Left forelimb (tissue), 1 donor: ENCODE measurements at places on chromosomes 6 and 20.

DNA sequence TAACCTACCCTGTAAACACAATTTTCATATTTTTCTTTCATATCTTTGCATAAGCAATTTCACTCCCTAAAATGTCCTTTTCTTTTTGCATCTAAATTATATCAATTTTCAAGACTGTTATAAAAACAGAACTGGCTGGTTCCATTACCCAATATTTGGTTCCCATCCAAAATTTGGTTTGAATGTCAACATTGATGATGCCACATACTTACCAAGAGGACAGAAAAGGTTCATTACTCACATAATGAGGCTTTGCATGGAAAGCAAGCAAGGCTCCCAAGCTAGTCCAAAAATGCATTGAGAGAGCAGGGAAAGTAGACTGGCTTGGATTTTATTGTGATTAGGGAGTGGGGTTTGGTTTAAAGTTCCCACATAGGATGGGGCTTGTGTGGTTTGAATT lies 144.4 kb upstream of the AKIRIN2 start:
- no peak for DNase-seq

DNA sequence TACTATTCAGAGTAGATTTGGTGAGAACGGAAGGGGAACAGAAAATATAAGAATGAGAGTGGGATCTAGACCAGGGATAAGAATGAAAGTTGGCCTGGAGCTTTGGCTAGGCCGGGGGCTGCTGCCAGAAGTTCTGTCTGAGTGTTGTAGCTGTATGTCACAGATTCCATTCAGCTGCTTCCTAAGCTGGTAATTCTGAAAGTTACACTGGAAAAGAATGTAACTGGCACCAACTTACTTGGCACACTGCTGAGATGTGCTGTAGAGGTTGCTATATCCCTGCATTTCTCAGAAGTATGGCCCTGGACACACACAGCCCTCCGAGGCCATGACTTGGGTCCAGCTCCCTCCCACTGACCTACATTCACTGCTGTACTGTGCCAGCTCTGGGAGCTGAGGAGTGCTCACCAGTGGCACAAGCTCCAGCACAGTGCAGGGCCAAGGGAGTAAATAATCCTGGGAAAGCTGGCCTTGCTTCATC lies 25.8 kb upstream of the TMEM217 start:
- peak; percentile 72 for DNase-seq

DNA sequence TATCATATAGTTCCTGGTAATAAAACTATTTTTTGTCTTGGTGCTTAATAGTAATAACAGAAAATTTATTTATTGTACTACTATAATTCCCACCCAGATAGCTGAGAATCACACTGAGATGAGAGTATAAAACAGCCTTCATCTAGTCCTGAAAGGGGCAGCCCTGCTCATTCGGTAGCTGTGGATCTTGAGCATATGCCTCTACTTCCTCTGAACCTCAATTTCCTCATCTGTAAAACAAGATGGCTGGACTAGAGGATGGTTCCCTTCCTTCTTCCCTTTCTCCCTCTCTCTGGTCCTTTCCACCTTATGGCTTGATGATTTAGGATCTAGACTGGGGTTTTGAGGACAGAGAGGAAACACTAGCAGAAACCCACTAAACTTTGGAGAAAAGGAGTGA lies 15.0 kb downstream of the FKBP5 start:
- no peak for DNase-seq

DNA sequence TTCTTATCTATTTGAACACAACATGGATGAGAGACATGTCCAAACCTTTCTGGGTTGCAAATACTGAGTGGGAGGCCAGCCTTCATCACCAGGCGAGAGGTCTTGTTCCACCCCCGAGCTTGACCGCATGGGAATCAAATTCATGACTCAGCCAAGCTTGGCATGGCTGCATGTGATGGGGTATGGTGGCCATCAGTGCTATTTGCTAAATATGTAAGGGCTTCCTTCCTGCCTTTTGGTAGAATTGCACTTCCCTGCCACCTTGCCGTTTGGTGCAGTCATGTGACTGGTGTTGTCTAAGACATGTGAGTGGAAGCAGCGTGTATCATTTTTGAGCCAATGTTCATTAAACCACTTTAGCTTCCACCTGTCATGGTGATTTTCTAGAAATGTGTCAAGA lies 508.9 kb upstream of the SULF2 start:
- no peak for DNase-seq

DNA sequence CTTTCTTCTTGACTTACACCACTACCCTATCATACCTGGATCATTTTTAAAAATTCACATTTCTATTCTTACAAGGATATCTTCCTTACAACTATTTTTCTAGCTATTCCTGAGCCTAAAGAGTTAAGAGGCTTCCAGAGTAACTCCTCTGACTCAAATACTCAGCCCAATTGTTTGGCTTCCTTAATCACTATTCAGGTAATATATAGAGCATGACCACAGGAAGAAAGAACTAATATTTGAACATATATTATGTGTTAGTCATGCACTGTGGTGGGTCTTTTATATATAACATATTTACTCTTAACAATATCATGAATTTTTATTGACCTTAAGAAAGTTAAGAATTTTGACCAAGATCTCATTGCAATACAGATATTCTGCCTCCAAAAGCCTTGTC lies 42.0 kb upstream of the ID4 start:
- DNase-seq = no peak

DNA sequence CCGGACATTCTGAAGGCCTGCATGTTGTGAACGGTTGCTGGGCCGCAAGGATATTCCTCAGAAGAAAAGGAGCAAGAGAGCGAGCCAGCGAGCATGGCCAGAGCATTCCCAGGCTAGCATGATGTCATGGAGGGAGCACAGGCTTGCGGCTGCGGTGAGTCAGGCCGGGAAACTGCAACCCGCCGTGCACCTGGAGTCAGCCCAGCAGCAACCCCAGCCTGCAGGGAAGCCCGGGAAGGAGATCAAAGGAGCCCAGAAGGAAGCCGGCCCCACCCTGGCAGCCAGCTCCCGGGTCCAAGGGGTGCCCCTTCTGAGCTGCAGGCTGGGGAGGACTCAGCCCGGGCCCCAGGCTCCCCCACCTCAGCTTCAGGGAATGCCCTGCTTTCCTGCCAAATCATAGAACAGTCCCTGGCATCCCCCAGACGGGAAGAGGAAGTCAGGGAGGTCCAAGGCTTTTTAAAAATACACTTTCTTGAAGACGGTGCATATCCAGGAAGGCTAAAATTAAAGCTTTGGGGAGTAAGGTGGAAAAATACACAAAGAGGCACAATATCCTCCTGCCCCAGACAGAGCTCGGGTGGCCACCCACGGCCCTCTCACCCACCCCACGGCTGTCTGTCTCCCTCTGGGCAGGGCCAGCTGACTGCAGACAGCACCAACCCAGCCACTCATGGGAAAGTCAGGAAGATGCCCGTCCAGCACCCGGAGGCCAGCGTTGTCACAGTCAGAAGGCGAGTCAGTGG lies 53.7 kb downstream of the BMP7 start:
- peak; percentile 88 for DNase-seq

- DNase-seq = no peak
Measured at GRCh38 chr20:62606551-62607201, 35.6 kb upstream of the SLCO4A1 start.
